AG08395 (cell line): ENCODE measurements at places on chromosomes 12 and 14.

DNA sequence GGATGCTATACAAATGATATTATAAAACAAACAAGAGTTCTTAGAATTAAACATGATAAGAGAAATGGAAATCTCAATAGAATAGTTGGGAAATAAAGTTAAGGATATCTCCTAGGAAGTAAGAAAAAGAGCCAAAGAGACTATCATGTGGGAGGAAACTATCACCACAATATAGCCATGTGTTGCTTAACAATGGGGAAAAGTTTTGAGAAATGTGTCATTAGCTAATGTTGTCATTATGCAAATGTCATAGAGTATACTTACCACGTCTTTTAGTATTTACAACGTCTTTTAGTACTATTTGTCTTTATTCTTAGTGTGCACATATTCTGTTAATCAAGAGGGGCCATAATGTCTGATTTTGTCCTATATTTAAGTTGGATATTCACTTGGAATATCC, 58.7 kb downstream of the ZNF641 start:
- no peak for DNase-seq

DNA sequence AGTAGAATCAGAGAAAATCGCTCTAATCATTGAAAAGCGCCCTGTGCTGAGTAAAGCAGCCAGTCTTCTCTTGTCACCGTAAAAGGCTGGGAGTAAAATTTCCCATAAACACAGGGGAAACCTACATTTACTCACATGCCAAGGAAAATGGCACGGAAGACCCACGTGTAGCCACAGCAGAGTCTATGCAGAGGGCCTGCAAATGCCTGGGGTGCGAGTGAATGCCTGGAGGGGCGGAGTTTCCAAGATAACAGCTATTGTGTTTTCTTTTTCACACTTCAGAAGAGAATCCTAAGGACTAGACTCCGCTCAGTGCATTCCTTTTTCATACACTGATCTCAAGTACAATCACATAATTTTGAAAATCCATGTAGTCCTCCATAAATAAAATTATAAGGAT, 159.9 kb upstream of the FOXN3 start:
- no peak for DNase-seq

DNA sequence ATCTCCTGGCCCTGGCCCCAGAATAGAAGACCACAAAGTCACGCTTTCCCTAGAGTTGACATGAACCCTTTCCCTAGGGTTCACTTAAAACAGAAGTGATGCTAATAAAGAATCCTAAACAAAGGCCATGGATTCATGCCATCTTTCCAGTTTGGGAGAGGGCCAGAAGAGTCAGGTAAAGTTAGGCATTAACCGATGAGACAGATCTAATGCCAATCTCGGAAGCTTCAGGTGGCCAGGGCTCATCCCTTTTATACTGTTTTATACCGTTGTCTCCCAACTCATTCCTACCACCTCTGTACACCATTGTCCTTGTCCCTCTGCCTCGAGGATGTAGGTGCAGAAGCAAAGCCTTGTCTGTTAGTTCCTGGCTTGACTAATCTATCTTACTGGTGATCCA, 22.8 kb upstream of the ACTR10 start:
- DNase-seq: no peak

GRCh38 chr12:48903982-48904411, 21.3 kb downstream of the FKBP11 start:
- peak; percentile 74 for DNase-seq

- DNase-seq: no peak
These were observed 9.1 kb upstream of the DPF3 start for GRCh38 chr14:72902801-72903530.
